ENCODE measurements at places on chromosomes 1 and 21.

DNA sequence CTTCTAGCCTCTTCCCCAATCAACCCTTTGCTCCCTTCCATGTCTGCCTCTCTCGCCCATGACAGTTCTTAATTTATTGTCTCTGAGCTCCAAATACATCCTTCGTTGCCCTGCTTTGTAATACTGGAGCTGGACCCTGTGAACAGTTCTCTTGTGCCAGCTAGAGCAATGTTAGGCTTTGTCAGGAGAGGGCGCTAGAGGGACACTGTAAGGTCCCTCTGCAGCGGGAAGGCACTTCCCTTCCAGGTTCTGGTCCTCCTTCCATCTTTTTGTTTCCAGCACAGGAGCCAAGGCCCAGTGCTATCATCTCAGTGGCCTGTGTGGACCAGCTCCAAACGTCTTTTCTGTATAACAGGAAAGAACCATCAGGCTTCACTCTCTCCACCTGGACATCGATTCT lies 95.9 kb downstream of the PTPRU start:
- DNase-seq: peak; percentile 9

- no peak for DNase-seq
Measured at GRCh38 chr1:171931752-171932151, 90.5 kb downstream of the DNM3 start.

DNA sequence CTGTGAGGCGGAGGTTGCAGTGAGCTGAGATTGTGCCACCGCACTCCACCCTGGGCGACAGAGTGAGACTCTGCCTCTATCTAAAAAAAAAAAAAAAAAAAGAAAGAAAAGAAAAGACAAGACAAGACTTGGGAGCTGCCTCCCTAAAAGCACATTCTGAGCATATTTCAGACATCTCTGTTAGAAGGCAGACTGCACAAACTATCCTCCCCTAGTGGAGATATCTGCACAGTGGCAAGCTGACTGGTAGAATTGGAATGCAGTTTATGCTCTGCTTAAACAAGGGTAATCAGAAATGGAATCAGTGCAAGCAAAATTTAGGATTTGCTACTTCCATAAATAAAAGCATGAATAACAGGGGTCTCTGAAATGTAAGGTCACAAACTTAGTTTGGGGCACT lies 31.8 kb downstream of the GNG4 start:
- no peak for DNase-seq

GRCh38 chr1:203628201-203629015 lies 1.8 kb downstream of the ATP2B4 start:
- no peak for DNase-seq

DNA sequence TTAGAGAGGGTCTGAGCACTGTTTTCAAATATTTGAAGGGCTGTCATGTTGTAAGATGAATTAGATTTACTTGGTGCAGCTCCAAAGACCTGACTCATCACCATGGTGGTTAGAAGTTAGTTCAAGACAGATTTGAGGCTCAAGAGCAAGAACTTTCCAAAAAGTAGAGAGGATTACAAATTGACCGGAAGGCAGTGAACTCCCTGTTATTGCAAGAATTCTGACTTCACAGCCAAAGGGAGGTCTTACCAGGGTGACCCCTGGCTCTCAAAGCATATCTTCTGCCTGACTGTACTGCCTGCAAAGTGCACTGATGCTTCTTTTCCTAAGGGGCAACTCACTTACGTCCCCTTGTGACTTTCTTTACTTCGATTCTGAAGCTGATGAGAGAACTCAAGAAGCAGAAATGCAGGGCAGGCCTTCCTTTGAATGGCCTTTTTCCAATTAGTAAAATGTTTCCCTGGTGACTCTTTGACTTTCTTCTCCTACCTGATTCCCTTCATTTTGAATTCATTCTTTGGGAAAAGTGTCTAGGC lies 86.4 kb downstream of the NAV1 start:
- no peak for DNase-seq

DNA sequence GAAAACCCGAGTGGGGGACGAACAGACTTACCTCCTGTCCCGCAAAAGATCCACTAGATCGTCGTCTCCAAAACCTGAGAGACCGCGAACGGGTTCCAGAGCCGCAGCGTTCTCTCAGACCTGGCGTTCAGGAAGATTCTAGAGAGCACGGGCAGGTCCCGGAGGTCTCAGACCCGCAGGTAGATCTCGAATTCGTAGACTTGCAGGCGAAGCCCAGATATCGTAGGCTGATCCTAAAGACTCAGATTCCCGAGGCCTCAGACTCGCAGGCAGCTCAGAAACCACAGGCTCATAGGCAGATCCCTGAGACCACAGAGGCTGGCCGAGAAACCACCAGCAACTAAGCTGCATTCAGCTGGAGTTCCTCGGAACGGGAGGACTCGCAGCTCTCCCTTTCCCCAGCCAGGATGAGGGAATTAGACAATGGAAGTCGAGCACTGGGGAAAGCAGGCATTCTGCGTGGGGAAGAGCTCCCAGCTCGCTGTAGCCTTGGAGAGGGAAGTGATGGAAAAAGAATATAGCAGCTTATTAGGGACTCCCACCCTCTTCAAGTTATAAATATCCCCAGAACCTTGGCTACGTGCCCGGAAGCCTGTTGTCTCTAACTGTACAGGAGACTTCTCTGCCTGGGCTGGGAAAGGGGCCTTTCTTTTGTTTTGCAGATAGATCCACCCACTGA lies at the start of gene ZNF436:
Gene ZNF436, minus strand, starts transcription at position 502 of the 679 bp plus-strand sequence. CDS start 1,831 bp downstream, outside the sequence.
- peak; percentile 13 for DNase-seq

- DNase-seq: no peak
Measured at GRCh38 chr1:211377539-211378450, 51.2 kb downstream of the TRAF5 start.

DNA sequence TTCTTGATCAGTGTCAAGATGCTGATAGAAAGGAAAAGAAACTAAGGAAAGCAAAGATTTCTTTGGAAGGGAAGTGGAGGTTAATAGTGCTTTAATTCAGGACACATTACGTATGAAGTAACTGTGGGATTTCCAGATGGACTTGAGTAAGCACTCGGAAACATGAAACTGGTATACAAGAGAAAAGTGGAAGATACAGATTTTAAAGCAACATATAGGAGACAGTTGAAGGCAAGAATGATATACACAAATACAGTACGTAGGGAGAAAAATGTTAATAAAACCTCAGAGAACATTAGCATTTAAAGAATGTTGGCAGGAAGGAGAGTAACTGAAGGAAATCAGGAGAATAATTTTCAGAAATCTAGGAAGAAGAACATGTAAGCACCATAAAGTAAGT lies 730.9 kb upstream of the ADGRL2 start:
- DNase-seq: no peak

DNA sequence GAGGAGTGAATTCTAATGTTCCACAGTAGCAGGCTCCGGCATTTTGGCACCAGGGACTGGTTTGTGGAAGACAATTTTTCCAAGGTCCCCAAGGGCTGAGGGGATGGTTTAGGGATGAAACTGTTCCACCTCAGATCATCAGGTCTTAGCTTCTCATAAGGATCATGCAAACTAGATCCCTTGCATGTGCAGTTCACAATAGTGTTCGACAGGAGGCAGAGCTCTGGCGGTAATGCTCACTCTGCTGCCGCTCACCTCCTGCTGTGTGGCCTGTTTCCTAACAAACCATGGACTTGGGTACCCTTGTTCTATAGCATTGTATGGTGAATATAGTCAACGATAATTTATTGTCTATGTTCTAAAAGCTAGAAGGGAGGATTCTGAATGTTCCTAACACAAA lies 16.6 kb downstream of the CRNN start:
- DNase-seq: no peak

GRCh38 chr1:181057079-181057478 lies 23.3 kb downstream of the MR1 start:
- DNase-seq: no peak

DNA sequence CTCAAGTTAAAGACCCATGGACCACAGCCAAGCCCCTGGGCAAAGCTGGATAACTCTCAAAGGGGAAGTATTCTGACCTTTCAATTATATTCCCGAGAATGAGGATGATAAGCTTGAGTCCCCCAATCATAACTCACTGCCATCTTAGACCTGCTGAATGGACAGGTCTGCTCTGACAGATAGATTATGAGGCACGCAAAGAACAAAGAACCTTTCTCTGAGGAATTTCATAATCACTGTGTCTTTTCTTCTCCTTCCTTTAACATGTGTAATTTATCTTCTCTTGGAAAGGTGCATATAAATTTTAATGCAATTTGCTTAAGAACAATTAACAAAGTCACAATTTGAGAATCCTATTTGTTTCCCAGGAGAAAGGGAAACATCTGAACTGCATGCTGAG lies 22.0 kb downstream of the PIGM start:
- no peak for DNase-seq

DNA sequence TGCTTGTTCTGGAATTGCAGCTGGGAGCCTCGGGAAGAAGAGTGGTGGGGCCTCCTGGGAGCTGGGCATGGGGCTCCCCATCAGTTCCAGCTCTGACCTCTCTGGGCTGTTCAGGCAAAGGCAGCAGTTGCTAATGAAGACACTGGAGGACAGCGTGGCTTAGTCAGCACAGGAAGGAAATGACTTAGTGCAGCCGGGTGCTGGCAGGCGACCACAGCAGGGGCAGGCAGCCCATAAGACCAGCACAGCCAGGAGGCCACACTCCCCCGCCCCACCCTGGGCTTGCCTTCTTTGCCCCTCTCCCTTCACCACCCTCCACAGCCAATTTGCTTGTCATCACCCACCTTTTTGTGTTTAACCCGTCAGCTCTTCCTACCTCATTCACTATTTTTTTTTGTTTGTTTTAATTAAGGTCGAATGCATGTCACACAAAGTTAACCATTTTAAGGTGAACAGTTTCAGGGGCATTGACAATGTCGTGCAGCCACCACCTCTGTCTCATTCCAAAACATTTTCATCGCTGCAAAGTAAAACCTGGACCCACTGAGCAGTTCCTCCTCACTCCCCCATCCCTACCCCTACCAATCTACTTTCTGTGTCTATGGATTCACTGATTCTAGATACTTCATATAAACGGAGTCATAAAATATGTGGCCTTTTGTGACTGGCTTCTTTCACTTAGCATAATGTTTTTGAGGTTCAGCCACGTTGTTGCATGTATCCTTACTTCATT lies 10.9 kb downstream of the OLIG2 start:
- no peak for DNase-seq

GRCh38 chr1:108830119-108831008 lies 26.5 kb downstream of the AKNAD1 start:
- peak; percentile 85 for DNase-seq

DNA sequence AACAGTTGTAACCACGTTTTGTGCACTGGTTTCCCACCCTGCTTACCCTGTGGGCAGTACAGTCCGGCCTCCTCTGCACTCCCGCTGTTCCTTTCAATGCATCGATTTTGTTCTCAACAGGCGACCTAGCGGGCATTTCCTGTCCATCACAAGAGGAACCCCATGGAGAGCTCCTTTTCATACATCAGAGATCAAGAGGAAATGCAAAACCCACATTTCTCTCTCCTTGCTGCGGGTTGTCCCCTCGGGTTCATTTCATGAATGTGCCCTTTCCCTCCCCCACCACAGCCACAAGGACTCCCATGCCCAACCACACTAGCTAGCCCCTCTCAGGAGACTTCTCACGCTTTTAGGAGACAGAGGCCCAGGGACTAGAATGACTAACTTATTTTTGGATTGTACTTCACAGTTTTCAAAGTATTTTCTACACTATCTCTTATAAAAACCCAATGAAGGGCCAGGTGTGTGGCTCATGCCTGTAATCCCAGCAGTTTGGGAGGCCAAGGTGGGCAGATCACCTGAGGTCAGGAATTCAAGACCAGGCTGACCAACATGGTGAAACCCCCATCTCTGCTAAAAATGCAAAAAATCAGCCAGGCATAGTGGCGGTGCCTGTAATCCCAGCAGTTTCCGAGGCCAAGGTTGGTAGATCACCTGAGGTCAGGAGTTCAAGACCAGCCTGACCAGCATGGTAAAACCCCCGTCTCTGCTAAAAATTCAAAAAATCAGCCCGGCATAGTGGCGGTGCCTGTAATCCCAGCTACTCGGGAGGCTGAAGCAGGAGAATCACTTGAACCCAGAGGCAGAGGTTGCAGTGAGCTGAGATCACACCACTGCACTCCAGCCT lies 18.4 kb downstream of the ATP1A4 start:
- no peak for DNase-seq

DNA sequence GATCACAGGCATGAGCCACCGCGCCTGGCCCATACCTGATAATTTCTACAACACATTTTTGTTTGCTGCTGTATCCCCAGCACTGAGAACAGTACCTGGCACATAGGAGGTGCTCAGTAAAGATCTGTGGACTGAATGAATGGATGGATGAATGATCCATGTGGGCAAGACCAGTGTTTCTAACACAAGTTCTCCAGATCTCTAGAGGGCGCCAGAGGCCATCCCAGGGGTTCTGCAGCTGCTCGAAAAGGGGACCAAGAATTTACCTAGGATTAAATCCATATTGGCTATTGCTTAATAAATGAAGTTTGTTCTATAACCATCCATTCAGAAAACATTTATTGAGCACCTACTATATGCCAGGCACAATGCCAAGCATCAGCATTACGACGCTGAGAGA lies 167.7 kb downstream of the ACTL8 start:
- DNase-seq: peak; percentile 13

GRCh38 chr1:211296396-211296795 lies 30.2 kb upstream of the TRAF5 start:
- no peak for DNase-seq

GRCh38 chr1:154327466-154328317 lies 2.4 kb downstream of the ATP8B2 start:
- no peak for DNase-seq

GRCh38 chr1:30715216-30715615 lies 8.2 kb downstream of the MATN1 start:
- no peak for DNase-seq

DNA sequence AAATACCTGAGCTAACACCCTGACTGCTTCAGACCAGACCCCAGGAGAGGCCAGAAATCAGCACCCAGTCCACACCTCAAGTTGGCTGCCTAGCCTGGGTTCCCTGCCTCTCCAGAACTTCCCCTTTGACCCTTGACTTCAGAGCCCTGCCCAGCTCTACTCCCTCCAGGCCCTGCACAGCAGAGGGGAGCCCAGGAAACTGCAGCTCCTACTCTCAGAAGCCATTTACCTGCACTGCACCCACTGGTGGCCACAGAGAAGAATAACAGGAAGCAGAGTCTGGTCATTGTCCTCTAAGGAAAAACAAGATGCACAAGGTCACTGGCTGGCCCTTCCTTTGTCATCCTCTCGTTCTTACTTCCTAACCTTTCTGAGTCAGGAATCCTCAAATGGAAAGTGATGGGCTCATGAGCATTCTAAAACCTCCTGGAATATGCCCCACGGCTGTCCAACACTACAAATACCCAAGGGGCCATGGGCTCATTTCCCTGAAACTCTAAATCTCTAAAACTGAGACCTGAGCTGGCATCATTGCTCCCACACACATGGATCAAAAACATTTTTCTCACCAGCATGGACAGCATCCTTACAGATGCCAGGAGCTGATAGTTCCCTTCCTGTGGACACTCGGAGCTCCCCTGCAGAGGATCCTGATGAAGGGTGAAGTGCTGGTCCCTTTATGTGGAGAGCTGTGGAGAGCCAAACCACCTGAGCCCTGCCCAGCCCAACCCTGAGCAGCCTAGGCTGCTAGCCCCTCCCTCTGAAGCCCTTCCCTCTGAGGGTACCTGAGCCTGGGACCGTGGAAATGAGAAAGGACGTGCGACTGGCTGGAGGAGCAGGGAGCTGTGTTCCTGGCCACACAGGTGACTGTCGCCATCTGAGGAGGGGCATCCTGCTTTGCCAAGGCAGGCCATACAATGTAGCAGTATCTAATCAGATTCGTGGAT lies at the start of gene ITLN2:
Gene ITLN2, minus strand, starts transcription at position 652 of the 947 bp plus-strand sequence. Its CDS starts 68 bp downstream, at position 584.
- DNase-seq: peak; percentile 47
